SJSA1 (cell line): ENCODE measurements at places on chromosomes 6 and 20. TPM values are rescaled to one million over a fixed set of nuclear protein-coding genes. Genes with fewer than 3 reads are reported as not detected.

The CAGE1 gene
- total RNA-seq: 0.08 TPM in 1 of 2 replicates, not detected in the other

- H3K27ac ChIP-seq: no peak overlapping the region
- no peak overlapping the region for H3K4me3 ChIP-seq
- H3K4me1 ChIP-seq: peaks cover 43% of the 10 kb centered on the region
Measured at GRCh38 chr6:106908386-106908840, 66.1 kb downstream of the CD24 start.

DNA sequence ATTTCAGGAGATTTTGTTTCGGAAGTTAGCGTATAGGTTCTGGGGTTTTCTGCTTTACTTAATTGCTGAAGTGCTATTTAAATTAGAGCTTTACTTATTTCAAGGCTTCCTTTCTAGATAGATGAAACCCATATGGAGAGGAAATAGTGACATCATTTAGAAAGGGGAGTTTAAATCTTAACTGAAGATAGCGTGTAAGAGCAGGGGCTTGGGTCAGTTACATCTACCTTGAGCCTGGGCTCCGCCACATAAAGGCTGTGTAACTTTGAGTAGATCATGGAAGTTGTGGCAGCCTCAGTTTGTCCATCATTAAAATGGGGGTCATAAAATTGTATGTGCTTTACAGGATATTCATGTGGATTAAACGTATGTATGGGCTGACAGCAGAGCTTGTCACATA, 4.7 kb downstream of the CDS2 start:
- H3K36me3 ChIP-seq: peaks cover 13% of the 10 kb centered on the region
- H3K27ac ChIP-seq: peak overlapping the region; percentile 63
- DNase-seq: no peak
- H3K4me3 ChIP-seq: no peak overlapping the region
- H3K27me3 ChIP-seq: no peaks in the 10 kb centered on the region

The CFAP61 gene
- total RNA-seq: not detected in 2 replicates

DNA sequence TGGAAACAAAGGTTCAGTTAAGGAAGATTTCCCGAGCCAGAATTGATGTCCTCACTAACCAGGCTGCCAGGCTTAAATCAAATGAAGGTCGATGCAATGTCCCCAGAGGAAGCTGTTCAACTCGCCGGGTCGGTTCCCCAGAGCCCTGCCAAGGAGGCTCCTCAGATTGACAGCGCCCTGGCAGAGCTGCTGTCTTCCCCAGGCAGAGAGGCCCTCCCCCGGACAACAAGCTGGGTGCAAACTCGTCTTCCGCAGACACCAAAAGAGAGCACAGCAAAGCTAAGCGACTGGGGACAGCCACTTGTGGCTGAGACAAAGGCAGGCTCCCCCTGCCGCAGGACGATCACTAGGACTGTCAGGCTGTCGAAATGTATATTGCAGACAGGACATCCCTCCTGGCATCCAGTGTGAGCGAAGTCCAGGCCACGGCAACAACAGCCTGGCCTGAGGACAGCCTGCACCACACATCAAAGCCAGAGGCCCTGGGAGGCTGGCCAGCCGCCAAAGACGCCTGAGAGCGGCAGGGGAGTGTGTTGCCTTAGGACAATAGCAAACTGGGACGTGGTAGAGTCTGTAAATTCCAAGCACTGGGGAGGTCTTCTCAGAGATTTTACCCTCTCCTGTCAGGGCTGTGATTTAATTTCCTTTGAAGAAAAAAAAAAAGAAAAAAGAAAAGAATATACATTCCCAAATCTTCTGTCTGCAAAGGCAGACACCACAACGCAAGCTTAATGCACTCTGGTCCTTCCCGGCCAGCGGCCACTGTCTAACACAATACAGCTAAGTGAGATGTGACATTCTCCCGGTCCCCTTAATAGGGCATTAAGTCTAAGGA, 99.1 kb downstream of the HIVEP2 start:
- peaks cover 66% of the 10 kb centered on the region for H3K4me1 ChIP-seq
- H3K4me3 ChIP-seq: peak overlapping the region; percentile 18
- H3K27ac ChIP-seq: peak overlapping the region; percentile 60
- peak; percentile 97 for DNase-seq
- H3K36me3 ChIP-seq: no peaks in the 10 kb centered on the region
- H3K27me3 ChIP-seq: no peaks in the 10 kb centered on the region

The TRIM31 gene
- total RNA-seq: not detected in 2 replicates

The LINC00237 gene
- total RNA-seq: not detected in 2 replicates

GRCh38 chr6:84447651-84448050, 220.2 kb upstream of the CEP162 start:
- H3K36me3 ChIP-seq: no peaks in the 10 kb centered on the region
- H3K27me3 ChIP-seq: no peaks in the 10 kb centered on the region
- no peak for DNase-seq

DNA sequence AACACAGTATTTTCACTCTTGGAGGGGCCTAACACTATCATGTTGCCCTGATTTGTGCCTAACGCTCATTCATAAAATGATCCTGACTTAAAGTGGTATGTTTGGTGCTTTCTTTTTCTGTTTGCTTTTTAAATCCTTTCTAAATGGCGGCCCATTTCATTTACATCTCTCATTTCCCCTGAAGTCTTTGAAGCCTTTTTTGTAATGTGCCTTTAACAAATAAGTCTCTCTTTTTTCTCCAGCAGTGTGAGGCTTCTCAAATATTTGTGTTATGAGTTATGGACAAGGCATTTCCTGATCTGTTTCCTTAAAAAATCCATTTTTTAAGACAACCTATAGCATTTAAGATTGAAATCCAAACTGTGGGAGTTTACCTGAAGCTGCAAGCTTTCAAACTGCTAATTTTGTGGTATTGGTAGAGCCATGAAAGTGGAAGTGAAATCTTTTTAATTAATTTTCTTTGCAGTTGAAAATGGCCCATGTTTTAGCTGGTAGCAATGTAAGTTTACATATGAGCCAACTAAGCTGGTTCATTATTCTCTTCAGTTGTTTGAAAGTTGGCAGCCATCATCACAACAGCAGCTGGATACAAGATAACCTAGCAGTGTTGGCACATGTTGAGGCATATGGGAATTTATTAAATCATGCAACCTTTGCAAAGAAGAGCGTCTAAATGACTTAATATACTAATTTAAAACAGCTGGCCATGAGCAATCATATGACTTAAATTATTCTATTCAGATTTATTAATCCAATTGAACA, 469.7 kb downstream of the CDKAL1 start:
- DNase-seq: peak; percentile 27
- no peak overlapping the region for H3K4me3 ChIP-seq
- H3K36me3 ChIP-seq: 0 out of 2 replicates have a peak, but pooled peaks cover 3% of the 10 kb centered on the region
- no peaks in the 10 kb centered on the region for H3K27me3 ChIP-seq
- peaks cover 27% of the 10 kb centered on the region for H3K4me1 ChIP-seq

DNA sequence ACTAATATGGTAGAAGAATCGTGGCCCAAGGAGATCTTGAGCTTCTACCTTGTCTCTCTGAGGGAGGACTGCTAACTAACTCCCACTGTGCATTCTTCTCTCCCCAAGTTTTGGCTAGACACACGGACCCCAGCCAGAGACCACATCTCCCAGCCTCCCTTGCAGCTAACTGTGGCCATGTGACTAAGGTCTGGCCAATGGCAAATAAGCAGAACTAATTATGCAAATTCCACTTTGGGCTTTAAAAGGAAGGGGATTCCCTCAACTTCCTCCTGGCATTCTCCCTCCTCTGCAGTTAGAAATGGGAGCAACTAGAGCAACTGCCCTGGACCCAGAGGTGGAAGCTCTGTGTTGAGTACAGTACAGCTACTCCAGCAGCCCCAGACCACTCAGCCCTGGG, 15.4 kb downstream of the BPIFA2 start:
- H3K27ac ChIP-seq: no peak overlapping the region
- no peak overlapping the region for H3K4me3 ChIP-seq
- no peak for DNase-seq
- H3K36me3 ChIP-seq: no peaks in the 10 kb centered on the region

GRCh38 chr20:52349806-52350205, 158.2 kb upstream of the ZFP64 start:
- no peaks in the 10 kb centered on the region for H3K27me3 ChIP-seq
- no peak overlapping the region for H3K27ac ChIP-seq
- H3K4me1 ChIP-seq: no peaks in the 10 kb centered on the region

- H3K36me3 ChIP-seq: peaks cover 40% of the 10 kb centered on the region
- DNase-seq: peak; percentile 61
- peaks cover 24% of the 10 kb centered on the region for H3K4me1 ChIP-seq
- H3K4me3 ChIP-seq: peak overlapping the region; percentile 96
Measured at GRCh38 chr20:63955281-63955826, 862 bp downstream of the UCKL1 start.

DNA sequence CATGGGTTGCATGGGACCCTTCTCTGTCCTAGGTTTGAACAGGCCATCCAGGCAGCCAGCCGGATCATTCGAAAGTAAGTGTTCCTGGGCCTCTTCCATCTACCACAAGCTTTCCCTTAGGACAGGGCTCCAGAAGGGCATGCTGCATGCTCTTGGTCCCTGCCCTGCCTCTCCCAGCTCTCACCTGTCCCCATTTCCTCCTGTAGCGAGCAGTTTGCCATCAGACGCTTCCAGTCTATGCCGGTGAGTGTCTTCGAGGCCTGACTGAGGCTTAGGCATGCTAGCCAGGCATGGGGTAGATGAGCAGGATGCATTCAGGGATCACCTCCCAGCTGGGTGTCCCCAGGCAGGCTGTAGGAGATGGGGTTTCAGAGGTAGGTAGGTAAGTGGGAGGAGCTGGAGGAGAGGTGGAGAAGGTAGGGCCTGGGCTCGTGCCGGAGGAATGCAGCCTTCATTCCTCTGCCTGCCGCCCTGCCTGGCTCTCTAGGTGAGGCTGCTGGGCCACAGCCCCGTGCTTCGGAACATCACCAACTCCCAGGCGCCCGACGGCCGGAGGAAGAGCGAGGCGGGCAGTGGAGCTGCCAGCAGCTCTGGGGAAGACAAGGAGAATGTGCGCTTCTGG, 4.3 kb downstream of the CDC25B start:
- H3K36me3 ChIP-seq: peaks cover 91% of the 10 kb centered on the region
- DNase-seq: no peak
- H3K4me1 ChIP-seq: peaks cover 38% of the 10 kb centered on the region

DNA sequence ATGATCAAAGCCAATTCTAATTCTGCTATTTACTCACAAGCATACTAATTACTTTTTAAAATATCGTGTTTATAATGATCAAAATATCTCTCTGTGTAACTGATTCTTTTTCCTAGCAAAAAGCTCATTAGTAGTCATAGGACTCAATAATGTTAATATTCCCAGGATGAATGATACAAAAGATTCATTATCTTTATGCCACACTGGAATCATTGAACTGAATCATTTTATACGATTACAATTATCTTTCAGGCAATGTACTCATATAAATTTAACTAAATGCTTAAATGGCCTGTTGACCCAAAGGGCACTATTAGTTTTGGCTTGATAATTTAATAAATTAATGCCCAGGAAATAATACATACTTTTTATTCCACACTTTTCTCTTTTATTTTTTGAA, 96.3 kb downstream of the EYS start:
- no peaks in the 10 kb centered on the region for H3K36me3 ChIP-seq
- no peak for DNase-seq
- no peaks in the 10 kb centered on the region for H3K4me1 ChIP-seq
- no peak overlapping the region for H3K27ac ChIP-seq

DNA sequence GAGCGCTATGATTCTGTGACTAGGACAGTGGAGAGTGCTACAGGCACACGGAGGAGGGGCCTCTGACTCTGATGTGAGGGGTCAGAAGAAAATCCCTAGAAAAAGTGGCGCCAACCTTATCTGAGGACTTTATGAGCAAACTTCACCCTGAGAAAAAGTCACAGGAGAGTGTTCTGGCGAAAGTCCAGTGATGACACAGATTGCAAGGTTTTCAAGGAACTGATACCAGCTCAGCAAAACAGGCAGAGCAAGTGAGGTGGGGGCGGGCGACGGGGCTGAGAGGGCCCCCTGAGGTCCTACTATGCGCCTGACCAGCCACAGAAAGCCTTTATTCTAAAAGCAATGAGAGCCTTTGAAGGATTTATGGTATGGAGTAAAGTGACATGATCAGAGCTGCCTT, 73.3 kb downstream of the SLC22A23 start:
- no peaks in the 10 kb centered on the region for H3K27me3 ChIP-seq
- H3K4me1 ChIP-seq: peaks cover 21% of the 10 kb centered on the region
- no peak overlapping the region for H3K27ac ChIP-seq
- H3K36me3 ChIP-seq: no peaks in the 10 kb centered on the region
- no peak for DNase-seq

The C6orf58 gene
- total RNA-seq: not detected in 2 replicates
